T-cell (primary cell): ENCODE measurements at places on chromosomes 7 and 10.

DNA sequence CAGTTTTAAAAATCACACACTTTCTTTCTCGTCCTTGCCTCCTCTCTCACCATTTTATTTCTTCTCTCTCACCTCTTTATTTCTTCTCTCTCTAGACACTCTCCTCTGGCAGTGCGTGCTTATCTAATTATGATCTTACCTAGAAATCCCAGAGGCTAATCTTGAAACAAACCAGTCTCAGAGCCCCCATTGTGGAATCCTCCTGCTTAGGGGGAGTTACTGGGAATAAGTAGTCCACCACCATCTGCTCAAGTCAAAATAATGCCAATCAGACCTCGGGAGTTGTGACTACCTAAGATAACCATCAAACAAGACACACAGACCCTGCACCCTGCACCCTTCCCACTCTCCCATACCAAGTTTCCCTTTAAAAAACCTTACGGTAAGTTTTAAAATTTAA, 256.9 kb downstream of the POM121L12 start:
- DNase-seq = no peak

DNA sequence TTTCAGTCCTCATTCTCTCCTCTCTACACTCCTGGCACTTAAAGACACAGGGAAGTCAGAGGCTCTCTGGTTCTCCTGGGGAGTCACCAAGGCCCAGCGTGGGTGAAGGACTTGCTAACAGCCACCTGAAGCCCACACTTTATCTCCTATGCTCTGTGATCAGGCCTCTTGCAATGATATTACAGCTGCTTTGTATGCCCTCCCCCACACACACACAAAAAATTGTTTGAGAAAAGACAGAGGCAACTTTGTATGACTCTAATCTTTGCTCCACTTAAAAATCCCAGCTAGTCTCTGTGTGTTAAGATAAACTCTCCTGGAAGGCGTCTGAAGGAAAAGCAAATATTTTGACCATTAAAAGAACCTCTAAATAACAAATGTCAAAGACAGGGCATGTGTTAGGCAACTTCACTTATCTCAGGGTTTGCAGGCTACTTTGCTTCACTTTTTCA, 507.2 kb downstream of the TNS3 start:
- DNase-seq = no peak

DNA sequence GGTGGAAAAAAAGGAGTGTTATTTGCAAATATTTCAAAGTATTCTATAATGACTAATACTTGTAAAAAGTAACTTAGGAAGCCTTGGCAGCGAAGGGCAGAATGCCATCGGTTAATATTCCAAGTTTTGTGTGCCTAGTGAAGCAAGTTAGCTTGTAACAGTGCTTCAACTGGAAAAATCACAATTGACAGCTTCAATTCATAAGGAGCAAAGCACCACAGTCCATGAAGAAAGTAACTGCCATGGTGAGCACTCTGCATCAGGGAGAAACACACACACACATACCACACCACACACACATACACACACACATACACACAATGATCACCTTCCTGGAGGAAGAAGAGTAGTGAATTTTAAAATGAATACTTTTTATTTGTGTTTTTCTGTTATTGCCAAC, 298.3 kb downstream of the CNTNAP2 start:
- no peak for DNase-seq

- no peak for DNase-seq
These were observed 116.1 kb downstream of the ST7 start for GRCh38 chr7:117069379-117069778.

DNA sequence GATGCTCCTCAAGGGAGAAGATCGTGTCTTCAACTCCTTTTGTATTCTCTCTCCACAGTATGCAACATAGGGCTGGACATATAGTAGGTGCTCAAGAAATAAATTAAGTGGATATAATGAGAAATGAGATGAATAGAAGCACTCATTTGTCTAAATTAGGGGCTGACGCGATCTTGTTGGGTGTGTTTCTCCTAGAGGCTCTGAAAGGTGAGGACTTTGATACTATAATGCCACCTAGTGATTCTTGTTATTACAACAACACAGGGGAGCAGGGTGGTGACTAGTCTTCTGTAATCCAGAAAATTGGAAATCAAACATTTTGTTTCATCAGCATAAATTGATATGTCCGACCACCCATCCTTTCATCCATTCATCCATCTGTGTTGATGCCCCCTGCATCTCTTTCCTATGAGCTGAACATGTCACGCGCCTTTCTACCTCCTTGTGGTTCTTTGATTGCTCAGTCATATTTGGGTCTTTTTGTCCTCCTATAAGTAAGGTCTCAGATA, 3.5 kb upstream of the CFAP58 start:
- no peak for DNase-seq

GRCh38 chr10:67696029-67696428, at the start of gene CTNNA3:
Gene CTNNA3 (minus strand): TSS chr10:67696195.
- DNase-seq = no peak

DNA sequence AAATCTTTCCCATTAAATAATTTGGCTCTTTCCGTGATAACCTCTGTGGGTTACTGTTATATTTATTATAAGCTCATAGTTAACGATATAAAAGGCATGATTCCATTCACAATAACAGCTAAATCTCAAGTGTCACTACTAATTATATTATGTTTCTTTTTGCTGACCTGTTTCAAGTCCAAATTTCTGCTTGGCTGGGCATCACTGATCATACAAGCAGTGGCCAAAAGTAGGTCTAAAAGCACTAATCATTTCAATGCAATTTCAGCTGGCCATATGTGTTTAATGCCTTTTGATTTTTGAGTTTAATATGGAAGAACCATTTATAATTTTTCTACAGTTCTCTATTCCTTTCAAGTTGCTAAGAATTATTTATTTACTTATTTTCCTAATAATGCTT, 110.7 kb downstream of the SEMA3A start:
- DNase-seq = no peak

GRCh38 chr10:1162481-1163203, 106.5 kb downstream of the WDR37 start:
- DNase-seq = no peak

DNA sequence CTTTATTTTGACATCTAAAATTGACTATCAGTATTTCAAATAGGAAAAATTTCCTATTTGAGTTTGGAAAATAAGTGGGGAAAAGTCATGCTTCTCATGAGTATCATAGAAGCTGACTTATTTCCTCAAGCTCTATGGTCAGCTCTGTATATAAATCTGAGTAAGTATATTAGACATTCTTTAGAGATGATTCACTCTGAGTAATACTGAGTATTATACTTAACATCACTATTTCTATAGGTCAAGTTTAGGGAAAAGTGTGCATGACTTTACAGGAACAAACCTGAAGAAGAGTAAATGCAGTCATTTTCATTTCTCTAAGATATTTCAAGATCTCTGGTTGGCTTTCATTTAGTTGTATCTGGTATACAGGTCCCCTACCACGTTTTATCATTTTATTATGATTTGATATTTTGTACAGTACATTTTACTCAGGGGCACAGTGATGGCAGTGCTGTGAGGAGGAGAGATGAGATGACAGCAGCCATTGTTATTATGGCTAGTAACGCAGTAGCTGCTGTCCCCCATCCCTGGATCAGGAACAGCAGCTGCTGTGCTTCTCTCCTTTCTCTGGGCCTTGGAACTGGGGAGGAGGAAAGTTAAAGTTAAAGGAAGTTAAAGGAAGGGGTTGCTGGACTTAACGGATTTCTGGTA, 15.2 kb downstream of the SND1 start:
- DNase-seq = no peak

GRCh38 chr7:154744861-154745258, 258.1 kb downstream of the PAXIP1 start:
- DNase-seq = no peak

DNA sequence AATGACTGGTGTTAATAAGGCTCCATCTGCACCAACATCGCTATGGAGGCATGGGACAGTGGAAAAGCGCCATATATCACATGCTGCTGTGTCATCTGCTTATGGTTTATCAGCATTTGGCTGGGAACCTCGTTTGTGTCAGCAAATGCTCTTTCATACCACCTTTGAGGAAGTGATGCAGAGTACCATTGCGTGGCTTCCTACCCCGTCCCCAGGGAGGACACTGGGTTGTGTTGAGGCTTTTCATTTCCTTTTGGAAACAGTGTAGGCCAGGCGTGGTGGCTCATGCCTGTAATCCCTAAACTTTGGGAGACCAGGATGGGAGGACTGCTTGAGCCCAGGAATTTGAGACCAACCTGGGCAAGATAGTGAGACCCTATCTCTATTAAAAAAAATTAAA, 6.8 kb downstream of the TACR2 start:
- no peak for DNase-seq
